Activated T-helper 1 cell treated with anti-CD3 and anti-CD28 coated beads, Interleukin-2, amount 50 U/mL, for 16 hours (primary cell): ENCODE measurements at places on chromosomes 1 and 21.

- DNase-seq: no peak
Measured at GRCh38 chr1:239718997-239719628, 332.7 kb downstream of the CHRM3 start.

DNA sequence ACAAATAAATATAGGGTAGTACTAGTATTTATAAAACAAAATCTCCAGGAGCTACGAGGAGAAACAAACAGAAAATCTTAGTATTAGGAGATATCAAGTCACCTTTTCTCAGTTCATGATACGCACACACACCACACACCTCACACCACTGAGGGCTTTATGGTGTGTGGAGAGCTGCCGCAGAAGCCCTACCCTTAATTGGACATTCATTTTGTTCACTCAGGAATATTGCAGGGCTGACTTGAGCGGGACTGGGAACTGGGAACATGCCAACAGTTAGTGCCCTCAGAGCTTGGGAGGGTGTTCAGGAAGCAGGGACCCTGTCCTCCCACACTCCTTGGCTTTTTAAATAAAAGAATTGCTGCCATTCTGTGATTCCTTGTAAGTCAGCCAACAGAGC, 386.8 kb downstream of the RYR2 start:
- no peak for DNase-seq

DNA sequence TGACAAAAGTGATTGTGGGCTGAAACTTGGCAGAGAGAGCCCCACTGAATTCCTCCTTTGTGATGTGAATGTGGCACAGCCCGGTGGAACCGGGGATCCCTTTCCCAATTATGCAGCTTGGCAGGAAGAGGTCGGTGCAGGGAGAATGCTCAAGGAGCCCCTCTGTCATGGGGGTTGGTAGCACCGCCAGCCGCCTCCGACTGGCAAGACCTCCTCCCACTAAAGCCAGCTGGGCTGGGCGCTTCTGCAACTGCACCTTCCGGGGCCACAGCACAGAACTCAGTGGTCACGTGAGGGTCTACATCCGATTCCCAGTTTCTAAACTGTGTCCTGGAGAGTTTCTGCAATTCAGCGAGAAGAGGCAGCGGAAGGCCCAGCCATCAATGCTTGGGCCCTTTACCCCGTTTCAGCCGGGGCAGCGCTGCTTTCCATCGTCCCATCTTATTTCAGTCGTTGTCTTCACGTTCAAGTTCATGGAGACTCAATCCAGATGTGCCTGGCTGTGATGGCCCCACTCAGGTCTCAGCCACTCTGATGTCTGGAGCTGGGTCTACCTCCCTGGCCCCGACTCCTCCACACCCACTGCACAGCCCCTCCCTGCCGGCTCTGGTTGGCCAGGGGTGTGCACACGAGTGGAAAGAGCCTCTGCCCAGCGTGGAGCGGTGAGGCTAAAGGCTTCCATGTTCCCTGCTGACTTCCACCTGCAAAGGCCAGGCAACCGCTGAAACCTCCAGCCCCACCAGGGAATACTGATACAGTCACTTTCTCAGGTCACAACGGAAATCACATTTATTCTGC, 39.8 kb upstream of the FHAD1 start:
- DNase-seq: no peak

DNA sequence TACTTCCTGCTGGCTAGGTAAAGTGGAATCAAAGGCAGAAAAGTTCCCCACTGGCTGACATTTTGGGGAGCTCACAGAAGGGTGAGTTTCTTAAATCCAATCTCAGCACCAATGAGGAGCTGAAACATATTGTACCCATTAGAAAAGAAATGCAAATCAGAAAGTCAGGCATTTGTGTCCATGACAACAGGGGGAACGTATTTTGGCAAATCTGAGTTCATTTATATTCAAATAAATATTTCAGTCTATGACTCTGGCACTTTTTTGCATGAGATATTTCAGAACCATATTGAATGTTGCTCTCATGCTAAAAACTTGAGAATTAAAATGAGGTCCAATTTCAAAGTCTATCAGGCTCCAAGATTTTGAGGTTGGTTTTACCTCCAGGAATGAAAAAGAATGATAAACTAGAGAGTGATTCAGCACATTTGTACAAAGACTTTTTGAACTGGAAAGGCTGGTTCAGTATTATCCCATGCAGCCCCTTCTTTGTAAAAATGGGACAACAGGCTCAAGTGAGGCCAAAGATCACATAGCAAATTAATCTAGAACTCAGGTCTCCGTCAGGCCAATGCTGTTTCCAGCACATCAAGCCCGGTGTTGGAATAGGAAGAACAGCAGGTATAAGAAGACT, 202.2 kb downstream of the RRAGC start:
- no peak for DNase-seq

DNA sequence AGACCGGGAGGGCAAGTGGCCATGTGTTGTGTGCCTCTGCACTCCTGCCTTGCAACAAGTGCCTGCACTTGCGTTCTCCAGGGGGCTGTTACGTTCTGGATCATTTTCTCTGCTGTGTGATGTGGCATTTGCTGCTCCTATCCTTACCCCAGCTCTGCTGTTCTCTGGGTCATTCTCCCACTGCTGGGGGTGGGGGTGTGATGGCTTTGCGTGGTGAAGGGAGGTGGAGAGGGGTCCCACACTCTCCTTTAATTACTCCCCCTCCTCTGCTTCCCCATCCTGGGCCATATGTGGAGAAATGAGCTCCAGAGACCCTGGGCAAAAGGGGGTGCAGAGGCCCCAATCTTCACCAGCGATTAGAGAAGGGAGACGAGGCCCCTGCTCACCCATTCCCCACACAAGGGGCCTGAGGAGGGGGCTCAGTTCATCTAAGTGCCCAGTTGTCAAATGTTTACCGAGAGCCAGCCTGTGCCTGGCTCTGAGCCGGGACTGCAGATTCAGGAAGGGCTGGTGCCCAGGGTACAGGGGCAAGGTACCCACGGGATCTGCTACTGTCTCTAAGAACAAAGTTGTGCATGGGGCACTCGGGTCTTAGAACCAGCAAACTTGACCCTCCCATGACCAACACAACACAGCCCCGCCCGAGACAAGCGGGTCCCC, 355.4 kb downstream of the PTPRU start:
- no peak for DNase-seq

DNA sequence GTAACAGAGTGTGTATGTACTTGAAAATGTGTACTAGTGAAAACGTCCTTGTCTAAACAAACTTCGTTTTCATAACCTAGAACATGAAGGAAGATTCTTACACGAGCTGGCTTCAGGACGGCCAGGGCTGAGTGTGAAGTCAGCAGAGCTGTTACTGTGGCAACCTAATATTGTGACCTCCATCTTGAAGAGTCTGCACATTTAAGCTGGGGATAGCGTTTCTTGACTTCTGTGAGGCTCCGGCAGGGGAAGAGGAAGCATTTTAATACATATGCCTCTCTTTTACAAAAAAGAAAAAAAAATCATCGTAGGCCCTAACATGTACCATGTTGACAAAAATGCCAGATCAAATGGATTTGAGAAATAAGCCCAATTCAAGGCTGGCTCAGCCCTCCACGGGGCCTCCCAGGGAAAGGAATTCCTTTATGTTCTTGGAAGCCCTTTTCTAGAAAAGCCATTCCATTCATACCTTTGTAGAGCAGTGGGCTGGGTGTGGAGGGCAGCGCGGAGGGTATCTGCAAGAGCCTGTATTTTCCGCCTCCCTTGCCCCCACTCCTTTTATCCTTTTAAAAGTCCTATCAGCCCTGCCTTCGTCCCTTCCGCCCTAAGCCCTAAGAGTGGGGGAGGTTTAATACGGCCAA, 51.1 kb downstream of the SIM2 start:
- no peak for DNase-seq
